ENCODE measurements at places on chromosomes 2 and 18.

DNA sequence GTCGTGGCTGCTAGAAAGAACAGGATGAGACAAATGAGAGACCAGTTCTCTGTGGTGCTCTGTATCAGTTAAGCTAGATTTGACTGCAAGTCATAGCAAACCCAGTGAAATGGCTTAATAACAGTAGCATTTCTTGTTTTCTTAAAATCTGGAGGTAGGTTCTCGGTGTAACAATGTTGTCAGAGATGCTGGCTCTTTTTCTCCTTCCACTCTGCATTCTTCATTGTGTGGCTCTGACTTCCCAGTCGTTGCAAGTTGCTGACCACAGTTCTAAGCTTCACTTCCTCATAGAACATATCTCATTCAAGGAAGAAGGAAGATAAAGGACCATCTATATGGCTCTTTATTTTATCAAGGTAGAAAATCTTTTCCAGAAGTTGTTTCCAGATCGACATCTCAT, 7.9 kb upstream of the CKAP2L start:
- no peak for DNase-seq

GRCh38 chr18:50638016-50638883, 78.4 kb downstream of the MAPK4 start:
- no peak for DNase-seq

- DNase-seq = no peak
These were observed 39.3 kb upstream of the ELAC1 start for GRCh38 chr18:50928551-50928950.

DNA sequence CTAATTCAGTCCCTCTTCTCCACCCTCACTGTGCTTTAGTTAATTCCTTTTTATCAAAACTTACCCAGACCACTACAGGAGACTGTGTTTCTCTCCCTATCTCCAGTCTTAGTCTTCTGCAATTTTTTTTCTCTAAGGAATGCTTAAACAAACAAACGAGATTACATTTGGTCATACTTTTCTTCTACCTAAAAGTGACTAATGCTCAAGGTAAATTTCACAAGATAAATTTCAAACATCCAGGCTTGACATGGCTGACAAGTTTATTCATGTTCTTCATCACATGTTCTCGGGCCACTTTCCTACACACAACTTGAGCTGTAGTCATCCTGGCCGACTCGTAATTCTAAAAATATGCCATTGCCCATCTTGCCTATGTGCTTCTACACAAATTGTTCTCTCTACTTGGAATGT, 23.2 kb upstream of the ACSL3 start:
- peak; percentile 50 for DNase-seq

- DNase-seq = peak; percentile 43
These were observed 53.6 kb upstream of the SLC14A1 start for GRCh38 chr18:45670281-45670962.

DNA sequence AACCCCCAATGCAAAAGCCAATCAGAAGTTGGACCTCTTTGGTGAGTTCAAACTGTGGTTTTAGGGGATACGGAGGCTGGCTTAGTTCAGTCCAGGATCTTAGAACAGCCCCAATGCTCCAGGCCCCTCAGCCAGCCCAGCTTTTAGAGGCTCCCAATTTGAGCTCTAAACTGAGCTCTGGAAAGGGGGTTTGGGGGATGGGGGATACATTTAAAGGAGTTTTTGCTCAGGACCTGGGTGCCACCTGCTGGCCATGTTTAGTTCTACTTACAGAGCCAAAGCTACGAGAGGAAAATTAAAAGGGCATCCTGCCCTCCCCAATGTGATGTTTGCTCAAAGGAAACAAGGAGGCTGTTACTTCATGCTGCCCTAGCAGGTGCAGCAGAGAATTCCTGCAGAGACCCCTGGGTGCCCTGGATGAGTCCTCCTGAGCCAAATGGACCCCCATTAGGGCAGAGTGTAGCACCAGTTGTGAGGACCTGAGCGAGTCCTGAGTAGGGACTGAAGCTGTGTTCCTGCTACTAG, 15.9 kb upstream of the TMEM214 start:
- DNase-seq = peak; percentile 81

Data from mesenchymal stem cell (in vitro differentiated cells and primary cell).